ENCODE measurements at places on chromosomes 5 and 9.

DNA sequence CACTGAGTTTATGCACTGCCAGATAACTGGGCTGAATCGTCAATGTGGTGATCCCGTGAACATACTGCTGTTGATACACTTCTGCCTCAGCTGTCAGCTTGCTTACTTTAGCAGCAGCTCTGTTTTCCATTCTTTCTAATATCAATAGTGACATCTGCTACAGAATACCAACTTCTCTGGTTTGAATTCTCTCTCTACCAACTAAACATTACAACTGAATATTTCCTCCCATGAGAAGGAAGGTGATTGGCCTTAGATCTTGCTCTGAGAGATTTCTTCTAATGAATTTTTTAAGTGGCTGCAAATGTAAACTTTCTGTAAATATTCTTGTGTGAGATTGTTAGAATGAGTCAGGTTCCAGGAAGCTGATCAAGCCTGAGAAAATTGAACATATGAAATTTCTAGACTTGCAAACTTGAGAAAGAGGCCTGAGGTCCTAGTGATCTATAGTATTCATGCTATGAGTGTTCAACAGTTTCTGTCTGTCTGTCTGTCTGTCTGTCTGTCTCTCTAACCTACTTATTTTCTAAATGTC lies 205.5 kb upstream of the CDKN2B start:
- no peak for DNase-seq

DNA sequence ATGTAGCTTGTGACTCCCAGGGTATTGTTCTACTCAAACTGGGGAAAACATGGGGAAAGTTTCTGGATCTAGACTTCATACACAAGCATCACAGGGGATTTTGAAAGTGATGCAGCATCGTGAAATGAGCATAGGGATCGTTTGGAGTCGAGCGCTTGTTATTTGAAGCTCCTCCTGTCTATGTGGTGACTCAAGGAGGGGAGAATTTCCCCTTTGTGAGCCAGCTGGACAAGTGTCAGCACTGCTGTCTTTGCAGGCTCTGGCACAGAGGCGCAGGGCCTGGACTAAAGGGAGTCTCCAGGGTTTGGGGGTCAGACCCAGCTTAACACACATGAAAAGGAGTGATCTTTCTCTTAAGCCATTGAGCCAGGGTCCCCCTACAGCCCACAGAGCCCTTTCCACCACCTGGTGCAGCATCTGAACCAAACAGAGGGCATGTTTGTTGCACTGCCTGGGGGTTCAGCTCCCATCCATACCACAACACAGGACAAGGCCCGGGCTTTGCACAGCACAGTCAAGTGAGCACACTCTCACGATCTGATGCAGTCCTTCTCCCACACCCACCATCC lies 51.0 kb downstream of the IRF1 start:
- DNase-seq: no peak

DNA sequence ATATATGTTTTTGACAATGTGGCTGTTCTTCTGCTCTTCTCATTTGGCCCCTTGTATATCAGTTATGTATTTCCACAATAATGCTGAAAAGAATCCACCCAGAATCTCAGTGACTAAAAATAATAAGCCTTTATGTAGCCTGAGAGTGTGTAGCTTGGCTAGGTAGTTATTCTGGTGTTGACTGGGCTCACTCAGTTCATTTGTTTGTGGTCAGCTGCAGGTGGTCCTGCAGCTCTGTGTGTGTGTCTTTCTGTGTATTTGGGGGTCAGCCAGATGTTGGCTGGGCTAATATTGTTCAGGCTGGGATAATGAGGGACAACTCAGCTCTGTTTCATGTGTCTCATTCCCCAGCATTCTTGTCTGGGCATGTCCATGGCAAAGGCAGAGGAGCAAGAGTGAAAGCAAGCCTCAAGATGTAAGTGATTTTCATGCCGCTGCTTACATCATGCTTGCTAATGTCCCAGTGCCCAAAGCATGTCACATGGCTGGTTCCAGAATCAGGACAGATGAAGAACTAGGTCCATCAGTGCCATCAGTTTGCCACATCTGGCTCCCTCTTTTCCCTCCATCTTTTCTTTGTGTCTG lies 162.8 kb downstream of the KCTD16 start:
- DNase-seq: no peak

DNA sequence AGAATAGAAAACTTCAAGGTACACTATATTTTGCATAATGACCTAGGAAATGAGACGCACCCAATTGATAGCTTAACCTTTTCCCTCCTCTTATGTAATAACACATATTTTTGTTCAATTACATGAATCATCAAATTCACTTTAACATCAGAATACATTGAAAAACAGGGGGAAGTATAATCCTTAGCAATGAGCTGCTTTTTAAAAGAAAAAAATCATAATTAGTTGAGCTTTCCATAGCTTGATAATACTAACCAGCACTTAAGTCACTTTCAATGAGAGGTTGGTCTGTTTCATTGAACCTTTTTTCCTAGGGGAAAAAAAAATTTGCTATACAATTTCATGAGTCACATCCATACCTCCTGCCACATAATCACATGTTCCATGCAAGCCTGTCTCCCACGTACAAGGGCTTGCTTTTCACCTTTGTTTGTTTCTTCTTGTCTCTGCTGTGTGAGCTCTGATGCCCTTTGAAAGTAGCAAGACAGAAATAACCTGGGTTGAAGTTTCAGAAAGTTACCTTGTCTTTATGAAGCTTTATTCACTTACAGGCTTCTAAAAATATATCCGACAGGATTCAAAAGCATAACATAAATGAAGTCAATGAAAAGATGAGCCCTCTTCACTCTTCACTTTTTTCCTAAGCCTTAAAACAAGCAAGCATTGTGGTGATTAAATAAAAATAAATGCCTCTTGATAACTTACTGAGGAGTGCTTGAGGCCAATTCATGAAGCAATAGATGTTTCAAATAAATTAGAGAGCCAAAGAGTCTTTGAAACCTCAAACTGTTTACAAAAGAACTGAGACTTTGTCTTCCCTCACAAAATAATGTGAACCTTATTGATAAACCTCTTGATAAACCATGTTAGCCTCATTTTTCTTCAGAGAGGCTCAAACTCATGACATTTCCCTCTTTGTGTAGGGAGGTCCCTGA lies 108.5 kb downstream of the FEM1C start:
- DNase-seq: no peak

DNA sequence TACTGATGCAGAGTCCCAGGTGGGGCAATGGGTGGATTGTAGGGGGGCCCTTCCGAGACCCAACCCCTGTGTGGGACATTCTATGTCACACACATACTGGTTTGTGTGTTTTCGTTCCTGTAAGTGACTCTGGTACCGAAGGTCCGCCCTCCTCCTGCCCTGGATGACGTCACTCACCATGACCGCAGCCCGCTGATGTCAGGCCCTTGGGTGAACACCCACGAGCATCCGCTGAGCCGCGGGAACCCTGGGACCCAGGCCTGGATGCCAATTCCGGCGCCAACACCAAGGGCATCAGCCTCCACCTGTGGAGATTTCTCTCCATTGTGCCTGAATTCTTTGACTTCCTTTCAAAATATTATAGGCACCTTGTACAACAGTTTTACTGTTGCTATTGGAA lies 184.3 kb downstream of the MTRR start:
- DNase-seq: no peak

GRCh38 chr5:51383131-51384121 lies at the start of gene ISL1:
ISL1 (plus strand) TSS chr5:51383448; CDS start chr5:51383672, 224 bp downstream.
- peak; percentile 94 for DNase-seq

- DNase-seq: no peak
Measured at GRCh38 chr5:109668668-109669422, 20.9 kb upstream of the MAN2A1 start.

- no peak for DNase-seq
Measured at GRCh38 chr5:35198075-35198474, 32.2 kb downstream of the PRLR start.

- no peak for DNase-seq
Measured at GRCh38 chr5:56389261-56389660, 156.1 kb upstream of the ANKRD55 start.

- DNase-seq: no peak
Measured at GRCh38 chr5:167208911-167209310, 1082.5 kb upstream of the WWC1 start.

DNA sequence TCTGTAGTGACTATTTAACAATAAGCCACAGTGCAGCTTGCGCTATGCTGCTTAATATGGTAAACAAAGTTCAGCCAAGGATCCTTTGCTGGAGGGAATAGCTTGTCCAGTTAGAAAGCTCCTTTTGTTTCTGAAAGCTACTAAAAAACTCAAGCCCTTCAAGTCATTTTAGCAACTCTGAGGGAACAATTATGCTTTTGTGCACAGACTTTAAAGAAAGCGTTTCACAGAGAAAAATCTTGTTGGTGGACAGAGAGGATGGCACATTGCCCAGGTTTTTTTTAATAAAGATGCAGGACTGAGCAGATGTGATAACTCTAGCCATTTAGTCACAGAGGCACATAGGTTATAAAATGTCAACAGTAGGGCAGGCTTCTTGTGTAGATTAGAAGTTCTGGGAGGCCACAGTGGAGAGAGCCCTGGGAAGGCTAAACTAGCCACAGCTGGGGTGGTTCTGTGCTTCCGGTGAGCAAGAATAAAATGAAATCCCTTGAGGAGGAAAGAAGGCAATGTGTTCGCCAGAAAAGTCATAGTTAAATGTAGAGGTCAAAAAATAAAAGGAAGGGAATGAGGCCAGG lies 63.4 kb downstream of the ALDH7A1 start:
- DNase-seq: no peak

GRCh38 chr5:34666392-34667080 lies 10.4 kb downstream of the RAI14 start:
- DNase-seq: no peak

DNA sequence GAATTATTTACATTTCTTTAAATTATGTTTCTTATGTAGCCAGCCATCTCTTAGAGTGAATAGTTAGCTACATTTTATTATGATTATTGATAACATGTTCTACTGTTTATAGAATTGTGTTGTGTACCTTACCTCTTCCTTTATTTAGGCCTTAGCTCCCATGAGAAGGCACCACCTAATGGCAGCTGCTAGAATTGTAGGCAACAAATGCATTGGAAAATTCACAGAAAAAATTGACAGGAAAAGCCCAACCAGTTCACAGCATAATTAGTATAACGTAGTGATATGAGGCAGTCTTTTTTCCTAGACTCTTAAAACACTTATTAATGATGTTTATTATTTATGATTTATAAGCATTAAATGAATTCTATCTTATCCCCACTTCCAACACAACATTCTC lies 175.8 kb downstream of the WDR70 start:
- DNase-seq: no peak

DNA sequence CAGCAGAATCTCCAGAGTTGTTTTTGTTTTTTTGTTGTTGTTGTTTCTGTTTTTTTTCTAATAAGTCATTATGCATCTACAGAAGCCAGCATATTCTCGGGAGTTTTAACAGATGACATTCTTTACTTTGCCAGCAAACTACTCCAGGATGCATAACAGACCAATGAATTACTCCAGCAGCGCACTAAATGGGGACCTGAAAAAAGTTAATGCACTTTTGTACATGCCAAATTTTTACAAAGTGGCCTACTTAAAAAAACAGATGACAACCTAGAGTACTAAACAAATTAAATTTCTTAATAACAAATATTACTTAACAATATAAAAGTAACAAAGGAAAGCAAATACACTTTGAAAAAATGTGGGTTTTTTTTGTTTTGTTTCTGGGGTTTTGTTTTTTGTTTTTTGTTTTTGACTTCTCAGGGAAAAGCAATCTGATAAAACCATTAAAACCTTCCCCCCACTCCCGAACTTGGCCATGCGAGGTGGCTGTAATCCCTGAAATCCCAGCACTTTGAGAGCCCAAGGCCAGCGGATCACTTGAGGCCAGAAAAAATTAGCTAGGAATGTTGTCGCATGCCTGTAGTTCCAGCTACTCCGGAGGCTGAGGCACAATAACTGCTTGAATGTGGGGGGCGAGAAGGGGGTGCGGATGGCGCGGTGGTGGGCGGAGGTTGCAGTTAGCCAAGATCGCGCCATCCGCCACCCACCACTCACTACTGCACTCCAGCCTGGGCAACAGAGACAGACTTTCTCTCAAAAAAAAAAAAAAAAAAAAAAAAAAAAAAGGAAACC lies 352.4 kb downstream of the CETN3 start:
- DNase-seq: no peak

- DNase-seq: no peak
Measured at GRCh38 chr5:41820150-41820549, 50.1 kb downstream of the OXCT1 start.

DNA sequence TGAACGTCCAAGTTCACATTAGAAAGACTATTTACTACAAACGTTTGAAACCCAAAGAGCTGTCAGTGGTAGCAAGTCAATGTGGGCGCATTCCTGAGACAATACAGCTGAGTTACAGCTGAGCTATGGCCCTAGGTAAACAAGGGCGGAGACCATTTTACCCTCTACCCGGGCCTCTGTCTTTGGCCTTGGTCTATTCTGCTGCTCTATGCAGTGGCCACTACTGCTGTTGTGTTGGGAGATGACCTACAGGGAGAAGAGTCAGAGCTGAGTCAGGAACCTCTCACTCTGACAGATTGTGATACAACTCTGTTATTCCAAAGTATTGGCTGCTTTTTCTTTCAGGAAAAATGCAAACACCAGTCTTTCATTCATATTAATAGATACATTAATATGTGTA lies 700.6 kb downstream of the SEMA5A start:
- DNase-seq: no peak

DNA sequence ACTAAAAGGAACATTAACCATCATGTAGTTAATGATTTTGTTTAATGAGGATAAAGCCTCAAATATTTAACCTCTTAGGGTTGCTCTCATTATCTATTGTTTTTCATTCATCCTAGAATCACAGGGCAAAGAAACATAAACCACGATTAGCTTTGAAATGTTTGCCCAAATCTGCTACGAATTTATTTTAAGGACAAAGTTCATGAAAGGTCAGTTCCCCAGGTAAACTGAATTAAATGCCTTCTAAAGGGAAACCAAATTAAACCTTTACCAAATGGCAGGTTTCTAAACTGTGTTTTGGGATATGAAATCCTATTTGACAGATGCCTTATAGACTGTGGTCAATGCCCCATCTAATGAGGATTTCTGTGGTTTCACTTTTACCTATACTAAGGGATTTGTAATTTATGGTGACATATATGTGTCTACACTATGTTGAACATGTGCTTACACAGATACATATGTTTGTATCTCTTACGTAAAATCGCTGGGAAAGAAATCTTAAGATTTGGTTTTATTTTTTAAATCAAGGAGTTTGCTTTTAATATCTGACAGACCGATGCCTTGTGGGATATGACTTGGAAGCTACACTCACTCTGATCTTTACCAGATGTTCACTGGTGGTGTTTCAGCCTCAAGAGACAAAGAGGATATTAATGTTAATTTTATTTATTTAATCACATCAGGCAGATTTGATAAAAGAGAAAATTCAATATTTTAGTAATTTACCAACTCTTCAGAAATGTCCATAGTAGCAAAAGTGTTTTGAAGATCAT lies 188.4 kb downstream of the GLIS3 start:
- DNase-seq: no peak

- DNase-seq: no peak
Measured at GRCh38 chr9:126306071-126306647, 20.5 kb upstream of the MVB12B start.

DNA sequence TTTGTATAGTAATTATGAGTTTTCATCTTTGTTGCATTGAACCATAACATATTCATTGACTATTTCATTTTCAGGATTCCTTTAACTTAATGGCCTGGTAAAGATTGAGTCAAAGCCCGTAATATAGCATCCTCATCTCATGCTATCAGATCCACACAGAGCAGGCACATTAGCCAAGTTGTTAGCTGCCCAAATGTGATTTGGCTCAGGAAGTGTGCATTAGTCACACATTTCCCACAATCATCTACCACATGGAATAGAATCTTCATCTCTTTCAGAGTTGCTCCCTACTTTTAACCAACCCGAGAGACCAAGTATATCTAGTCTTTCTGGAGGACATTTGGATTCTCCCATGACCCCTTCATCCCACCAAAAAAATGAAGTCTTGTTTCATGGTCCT lies 481.0 kb upstream of the PTGER4 start:
- DNase-seq: no peak
